ENCODE measurements at places on chromosomes 4 and X.

DNA sequence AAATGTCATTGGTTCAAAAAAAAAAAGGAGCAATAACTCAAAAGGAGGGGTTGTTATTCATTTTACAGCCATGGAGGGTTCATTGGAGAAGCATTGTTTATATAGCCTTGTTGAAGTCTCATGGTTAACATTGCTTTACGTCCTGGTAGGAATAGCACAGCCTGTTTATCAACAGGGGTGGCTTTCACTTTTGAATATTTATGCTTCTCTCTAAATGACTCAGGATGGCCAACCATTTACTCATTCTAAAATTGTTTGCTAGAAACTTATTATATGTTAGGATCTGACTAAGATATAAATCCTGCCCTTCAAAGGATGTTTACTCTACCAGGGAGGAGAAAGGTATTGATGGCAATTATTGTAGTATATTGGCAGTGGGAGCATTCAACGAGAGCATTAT, 534.1 kb upstream of the GALNTL6 start:
- DNase-seq = no peak

DNA sequence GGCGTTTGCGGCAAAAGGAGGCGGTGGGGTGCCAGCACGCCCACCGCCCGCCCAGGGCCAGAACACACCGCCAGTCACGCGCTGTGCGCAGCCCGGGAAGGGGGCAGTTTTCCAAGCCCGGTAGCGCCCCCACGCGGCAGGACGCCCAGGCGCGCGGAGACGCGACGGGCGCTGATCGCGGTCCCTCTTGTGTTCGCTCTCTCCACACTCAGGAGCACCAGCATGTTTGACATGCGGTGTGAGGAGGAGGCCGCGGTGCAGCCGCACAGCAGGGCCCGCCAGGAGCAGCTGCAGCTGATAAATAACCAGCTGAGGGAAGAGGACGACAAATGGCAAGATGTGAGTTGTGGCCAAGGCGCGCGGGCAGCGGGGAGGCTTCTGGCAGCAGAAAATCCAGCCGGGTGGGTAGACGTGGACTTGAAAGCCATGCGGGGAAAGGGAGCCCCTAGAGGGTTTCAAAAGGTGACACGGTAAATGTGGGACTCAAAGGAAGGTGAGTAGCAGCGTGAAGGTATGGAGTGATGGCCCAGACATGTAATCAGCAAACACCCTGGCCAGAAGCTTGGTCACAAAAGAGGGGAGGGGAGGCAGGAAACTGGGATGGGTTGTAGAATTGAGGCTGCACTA, 104.1 kb downstream of the PHOX2B start:
- no peak for DNase-seq

DNA sequence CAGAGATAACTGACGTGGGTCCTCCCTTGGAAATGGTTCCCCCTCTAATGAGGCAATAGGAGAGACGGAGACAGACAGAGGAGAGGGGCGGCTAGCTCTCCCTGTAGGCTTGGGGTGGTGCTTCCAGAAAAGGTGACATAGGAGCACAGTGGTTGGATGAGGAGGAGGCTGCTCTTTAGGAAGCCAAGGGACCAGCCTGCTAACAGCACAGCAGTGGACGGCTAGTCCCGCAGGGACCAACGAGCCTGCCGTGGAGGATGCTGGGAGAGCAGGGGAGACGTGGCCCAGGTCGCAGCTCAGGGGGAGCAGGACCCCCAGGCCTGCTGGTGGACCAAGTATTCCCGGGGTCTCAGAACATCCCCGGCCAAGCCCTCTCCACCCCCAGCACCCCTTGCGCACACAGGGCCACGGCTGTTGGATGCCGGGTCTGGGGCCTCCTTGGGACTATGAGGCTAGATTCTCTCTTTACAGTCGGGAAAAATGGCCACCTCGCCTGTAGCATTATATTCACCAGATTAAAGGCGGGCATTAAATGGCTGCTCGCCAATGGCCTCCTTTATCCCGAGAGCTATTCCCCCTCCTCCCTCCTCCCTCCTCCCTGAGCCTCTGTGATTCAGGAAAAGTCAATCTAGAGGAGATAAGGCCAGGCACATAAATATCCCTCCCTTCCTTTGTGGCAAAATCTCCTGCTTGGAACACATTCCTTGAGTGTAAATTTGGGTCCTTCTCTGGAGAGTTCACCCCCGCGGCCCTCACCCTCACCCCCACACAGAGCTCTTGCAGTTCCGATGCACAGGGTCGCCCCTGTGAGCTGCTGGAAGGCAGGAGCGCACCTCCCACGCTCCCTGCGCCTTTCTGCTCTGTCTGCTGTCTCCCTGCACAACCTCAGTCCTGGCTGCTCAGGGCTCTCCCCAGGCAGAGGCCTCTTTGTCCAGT, 30.5 kb upstream of the NSG1 start:
- DNase-seq = no peak

- DNase-seq = no peak
These were observed 265.4 kb upstream of the CASK start for GRCh38 chrX:42188730-42189129.

- DNase-seq = no peak
These were observed 171.1 kb upstream of the ANKRD50 start for GRCh38 chr4:124883632-124884031.

DNA sequence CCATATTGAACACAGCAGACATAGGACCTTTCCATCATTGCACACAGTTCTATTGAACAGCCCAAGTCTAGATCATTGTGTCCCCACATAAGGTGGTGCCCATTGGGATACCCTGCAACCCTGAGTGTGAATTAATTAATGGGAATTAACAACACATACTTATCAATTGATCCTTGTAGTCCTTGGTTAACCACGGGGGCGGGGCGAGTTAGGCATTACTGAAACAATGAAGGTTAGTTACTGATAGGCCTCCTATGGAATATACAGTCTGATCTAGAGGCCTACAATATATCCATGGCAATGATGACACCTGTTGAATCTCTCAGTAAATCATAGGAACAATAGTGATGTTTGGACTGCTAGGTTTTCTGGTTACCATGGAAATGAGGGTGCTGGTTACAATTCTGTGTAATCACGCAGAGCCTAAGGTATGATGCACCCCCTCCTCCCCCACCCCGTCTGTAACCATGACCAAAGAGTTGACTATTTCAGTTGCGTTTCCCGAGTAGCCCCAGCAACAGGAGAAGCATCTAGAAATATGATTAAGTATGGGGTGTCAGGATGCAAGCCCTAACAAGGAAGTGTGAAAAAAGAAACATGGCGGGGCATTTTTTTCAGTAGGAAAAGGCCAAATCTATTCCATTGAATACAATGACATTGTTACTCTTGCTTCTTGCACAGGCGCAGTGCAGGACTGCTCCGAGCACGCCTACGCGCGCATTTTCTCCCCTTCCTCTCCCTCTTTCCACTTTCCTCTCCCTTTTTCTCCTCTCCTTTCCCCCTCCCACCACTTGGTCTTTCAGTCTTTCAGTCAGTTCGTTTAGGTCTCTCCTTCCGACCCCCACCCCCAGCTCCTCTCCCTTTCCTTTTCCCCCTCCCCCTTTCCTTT, 677 bp upstream of the NONO start:
- peak; percentile 53 for DNase-seq

- no peak for DNase-seq
These were observed 65.1 kb downstream of the CASK start for GRCh38 chrX:41858161-41858775.

GRCh38 chr4:3733195-3733594, 33.0 kb upstream of the ADRA2C start:
- DNase-seq = no peak

DNA sequence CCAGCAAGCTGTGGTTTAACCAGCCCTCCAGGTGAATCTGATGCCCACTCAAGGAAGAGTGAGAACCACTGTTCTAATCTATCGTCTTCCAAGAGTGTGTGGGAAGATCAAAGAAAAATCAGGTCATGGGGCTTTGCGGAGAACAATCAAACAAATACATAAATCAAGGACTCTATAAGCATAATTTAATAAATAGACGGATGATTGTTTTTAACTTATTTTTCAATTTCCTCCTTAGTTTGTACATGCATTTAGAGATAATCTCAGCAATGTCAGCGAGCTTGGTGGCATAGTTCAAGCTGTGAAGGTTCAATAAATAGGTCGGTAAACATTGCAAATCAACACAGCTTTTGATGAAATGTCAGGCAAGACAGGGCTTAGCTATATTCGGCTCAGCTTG, 84.9 kb downstream of the DMD start:
- DNase-seq = no peak

DNA sequence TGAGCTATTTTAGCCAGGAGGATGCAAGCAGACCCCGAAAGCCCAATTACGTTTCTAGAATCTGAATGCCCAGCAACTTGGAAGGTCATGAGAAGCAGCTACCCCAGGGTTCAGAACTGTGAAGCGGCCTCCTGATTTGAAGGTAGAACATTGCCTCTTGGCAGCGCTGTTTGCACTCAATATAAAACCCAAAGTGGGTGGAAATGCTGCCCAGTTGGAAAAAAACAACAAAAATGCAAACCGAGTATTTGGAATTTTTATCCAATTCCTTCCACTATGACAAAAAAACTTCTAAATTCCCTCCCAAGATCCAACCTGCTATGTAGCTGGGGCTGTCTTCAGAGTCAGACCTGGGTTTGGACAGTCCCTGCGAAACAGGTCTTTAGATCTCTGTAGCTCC, 103.3 kb upstream of the RBPJ start:
- DNase-seq = no peak

All from SW 1271 (cell line).